H9 (cell line): ENCODE measurements at places on chromosomes 4 and X.

DNA sequence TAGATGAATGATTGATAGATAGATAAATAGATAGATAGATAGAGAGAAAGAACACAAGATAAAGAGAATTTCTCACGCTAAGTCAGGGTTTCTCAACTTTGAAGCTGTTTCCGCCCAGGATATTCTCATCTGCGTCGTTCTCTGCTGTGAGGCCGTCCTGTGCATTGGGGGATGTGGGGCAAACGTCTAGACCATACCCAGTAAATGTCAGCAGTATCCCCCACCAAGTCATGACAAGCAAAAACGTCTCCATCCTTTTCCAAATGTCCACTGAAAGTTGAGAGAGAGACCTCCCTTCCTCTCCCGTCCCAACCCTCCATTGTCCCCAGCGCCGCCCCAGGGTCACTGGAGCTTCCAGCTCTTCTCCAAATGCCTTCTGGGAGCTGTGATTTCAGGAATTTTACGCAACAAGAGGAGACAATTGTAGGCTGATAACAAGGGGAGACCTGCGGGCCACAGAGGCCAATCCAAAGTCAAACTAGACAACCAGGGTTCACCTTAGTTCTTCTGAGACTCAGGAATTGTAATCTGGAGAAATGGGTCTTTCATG is 8.9 kb upstream of the CRLF2 start:
- DNase-seq, result no peak

DNA sequence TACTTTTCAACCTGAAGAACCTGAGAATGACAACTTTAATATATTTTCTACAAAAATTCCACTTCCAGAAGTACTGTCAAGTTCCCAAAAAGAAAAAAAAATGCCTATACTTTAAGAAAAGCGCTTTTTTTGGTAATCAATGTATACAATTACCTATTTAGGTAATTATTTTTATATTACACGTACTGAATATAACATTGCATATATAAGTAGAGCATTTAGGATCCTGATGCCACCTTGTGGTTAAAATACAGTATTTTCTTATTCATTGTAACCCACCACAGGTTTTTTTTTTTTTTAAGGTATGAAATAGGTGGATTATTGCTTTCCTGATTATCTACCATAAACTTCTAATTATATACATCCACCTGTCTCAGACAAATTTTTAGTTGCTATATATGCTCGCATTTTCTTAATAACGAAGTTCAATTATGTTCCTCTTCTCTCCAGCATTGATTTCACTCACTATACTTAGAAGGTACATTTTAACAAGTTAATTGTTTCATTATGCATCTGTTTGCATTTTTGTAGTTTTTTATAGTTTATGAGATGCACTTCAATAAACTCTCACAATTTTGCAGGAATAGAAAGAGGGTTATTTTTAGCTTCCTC is 5.2 kb downstream of the MAP9 start:
- no peak for DNase-seq

DNA sequence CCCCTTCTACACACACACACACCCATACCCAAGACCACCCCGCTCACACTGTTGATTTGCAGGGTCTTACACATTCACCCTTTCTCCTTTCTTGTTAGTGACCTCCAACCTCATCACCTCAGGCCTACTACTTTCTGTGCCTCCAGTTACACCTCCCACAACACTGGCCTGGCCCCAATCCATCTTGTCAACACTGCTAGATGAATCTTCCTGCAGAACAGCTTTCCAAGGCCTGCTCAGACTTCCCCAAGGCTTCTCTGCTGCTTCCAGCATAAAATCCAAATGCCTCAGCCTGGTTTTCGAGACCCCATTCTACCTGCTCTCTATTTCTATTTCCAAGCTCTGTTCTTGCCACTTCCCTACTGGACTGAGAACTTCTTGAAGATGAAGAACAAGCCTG is 79.9 kb downstream of the NHSL2 start:
- DNase-seq, result no peak

- no peak for DNase-seq
These were observed 49.5 kb downstream of the METTL14 start for GRCh38 chr4:118734491-118735205.

- DNase-seq, result no peak
These were observed 98.4 kb downstream of the EFNB1 start for GRCh38 chrX:68927178-68927577.

DNA sequence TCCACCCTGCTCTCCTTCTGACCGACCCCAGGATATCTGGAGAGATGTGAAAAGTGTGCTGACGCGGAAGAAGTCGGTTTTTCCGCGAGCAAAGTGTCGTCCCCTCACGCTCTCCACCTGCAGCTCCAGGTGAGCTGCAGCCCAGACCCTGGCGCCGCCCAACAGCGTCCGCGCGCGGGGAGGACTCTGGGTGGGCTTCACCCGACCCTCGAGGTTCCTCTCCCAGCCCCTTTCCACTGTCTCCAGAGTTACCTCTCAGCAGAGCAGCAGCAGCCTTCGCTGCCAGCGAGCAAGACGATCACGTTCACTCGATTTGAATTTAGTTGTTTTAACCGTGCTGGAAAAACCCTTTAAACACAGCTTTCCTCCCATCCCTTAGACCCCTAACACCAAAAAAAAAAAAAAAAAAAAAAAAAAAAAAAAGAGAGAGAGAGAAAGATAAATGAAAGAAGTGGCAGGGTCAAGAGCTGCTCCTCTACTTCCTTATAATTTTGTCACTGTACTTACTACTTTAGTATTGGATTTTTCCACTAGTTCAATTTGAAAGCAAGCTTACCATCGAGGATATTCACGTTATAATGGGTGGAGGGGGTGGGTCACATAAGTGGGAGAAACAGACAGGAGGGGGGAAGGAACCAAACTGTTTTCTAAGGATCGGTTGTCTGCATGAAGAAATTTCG is 758 bp upstream of the NR3C2 start:
- DNase-seq, result no peak

GRCh38 chr4:97646997-97647396 is 496.3 kb downstream of the STPG2 start:
- no peak for DNase-seq

- no peak for DNase-seq
These were observed 116.8 kb upstream of the NKX1-1 start for GRCh38 chr4:1523033-1523432.

GRCh38 chr4:114265342-114265741 is 285.9 kb upstream of the ARSJ start:
- DNase-seq, result no peak

DNA sequence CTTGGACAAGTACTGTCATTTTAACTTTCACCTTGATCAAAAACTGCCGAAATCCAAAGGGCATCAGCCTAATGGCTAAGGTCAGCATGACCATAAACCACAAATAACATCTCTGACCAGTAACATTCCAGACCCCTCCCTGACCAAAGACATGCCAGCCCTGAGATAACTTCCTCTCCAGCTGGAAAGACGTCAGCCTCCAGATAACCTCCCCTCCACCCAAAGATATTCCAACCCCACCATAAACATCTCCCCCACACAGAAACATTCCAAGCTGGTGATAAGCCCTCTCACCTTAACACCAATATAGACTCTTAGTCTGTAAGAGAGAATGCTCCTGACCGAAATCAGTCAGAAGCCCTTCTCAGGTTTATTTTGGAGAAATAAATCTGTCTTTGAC is 7.4 kb downstream of the PPP1R2C start:
- DNase-seq, result no peak
